ENCODE measurements at places on chromosomes 2 and 18. TPM values are rescaled to one million over a fixed set of nuclear protein-coding genes. Genes with fewer than 3 reads are reported as not detected.

REEP1 gene
- 6.9 TPM for total RNA-seq

CHRND gene
- total RNA-seq = not detected

UGGT1 gene
- 49.6 TPM for total RNA-seq

RTP5 gene
- total RNA-seq = not detected

INHBB gene
- 5.2 TPM for total RNA-seq

TANK gene
- 77.5 TPM for total RNA-seq

IGFBP5 gene
- total RNA-seq = 145 TPM

PXDN gene
- total RNA-seq = 36.3 TPM

BMP10 gene
- 0.24 TPM for total RNA-seq

ANKRD30B gene
- not detected for total RNA-seq

PLCD4 gene
- total RNA-seq = 1.1 TPM

CNTNAP5 gene
- total RNA-seq = not detected

RNF125 gene
- total RNA-seq = 8.1 TPM

IAH1 gene
- 42.6 TPM for total RNA-seq

- no peaks in the 10 kb centered on the region for H3K27me3 ChIP-seq
- no peaks in the 10 kb centered on the region for H3K4me1 ChIP-seq
- DNase-seq = no peak
Measured at GRCh38 chr2:20506201-20506685, 59.4 kb downstream of the RHOB start.

- H3K27me3 ChIP-seq = no peaks in the 10 kb centered on the region
- H3K36me3 ChIP-seq = no peaks in the 10 kb centered on the region
- DNase-seq = peak; percentile 79
- peaks cover 30% of the 10 kb centered on the region for H3K4me1 ChIP-seq
- peak overlapping the region; percentile 91 for H3K4me3 ChIP-seq
Measured at GRCh38 chr18:74290794-74291471, 830 bp downstream of the CYB5A start.

GRCh38 chr2:225434014-225434413, 34.5 kb downstream of the NYAP2 start:
- no peak overlapping the region for H3K27ac ChIP-seq
- no peaks in the 10 kb centered on the region for H3K27me3 ChIP-seq
- H3K4me1 ChIP-seq = no peaks in the 10 kb centered on the region
- H3K4me3 ChIP-seq = no peak overlapping the region
- H3K36me3 ChIP-seq = no peaks in the 10 kb centered on the region
- no peak for DNase-seq

- H3K27ac ChIP-seq = no peak overlapping the region
- no peak for DNase-seq
- H3K4me3 ChIP-seq = no peak overlapping the region
Measured at GRCh38 chr2:75688196-75688595, 22.5 kb downstream of the GCFC2 start.

GRCh38 chr2:139465789-139466188, 685.6 kb upstream of the NXPH2 start:
- no peaks in the 10 kb centered on the region for H3K27me3 ChIP-seq
- no peak overlapping the region for H3K4me3 ChIP-seq
- H3K27ac ChIP-seq = no peak overlapping the region
- DNase-seq = no peak

DNA sequence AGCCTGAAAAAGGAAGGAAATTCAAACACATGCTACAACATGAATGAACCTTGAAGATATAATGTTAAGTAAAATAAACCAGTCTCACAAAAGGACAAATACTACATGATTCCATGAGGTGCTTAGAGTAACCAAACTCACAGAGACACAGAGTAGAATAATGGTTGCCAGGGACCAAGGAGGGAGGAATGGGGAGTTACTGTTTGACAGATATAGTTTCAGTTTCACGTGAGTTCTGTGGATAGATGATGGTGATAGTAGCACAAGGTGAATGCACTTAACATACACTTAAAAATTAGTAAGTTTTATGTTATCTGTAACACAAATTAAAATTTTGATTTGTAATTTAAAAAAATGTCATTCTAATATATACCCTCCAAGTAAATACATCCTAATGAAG, 106.9 kb upstream of the ACVR1C start:
- H3K27ac ChIP-seq = no peak overlapping the region
- H3K27me3 ChIP-seq = no peaks in the 10 kb centered on the region
- peaks cover 66% of the 10 kb centered on the region for H3K36me3 ChIP-seq
- H3K4me1 ChIP-seq = no peaks in the 10 kb centered on the region

DNA sequence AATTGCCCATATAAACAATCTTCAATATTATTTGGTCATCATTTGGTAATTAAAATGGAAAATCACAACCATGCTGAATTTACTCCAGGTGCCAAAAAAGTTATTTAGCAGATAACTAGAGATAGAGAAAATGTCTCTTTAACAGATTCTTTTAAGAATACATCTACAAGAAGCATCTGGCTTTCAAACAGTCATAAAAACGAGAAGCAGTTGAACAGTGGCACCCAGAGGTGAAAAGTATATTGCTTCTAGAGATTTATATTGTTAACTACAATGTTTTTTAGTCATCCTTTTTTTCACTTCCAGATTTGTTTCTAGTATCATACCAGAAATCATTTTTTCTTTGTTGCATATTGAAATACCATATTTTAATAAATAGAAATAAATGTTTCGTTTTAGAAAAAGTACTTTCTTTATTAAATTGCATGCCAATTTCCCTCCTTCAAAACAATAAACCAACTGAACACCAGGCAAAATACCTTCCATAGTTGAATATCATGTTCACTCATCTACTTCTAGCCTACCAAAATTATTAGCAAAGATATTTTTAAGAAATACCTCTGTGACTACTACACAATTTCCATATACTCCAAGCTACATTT, 65.4 kb upstream of the HNRNPA3 start:
- H3K4me3 ChIP-seq = no peak overlapping the region
- H3K36me3 ChIP-seq = no peaks in the 10 kb centered on the region
- H3K27me3 ChIP-seq = peaks cover 20% of the 10 kb centered on the region
- H3K27ac ChIP-seq = no peak overlapping the region

GRCh38 chr18:3114451-3114850, 101.5 kb upstream of the LPIN2 start:
- no peak overlapping the region for H3K27ac ChIP-seq
- no peaks in the 10 kb centered on the region for H3K36me3 ChIP-seq
- no peak overlapping the region for H3K4me3 ChIP-seq
- H3K27me3 ChIP-seq = no peaks in the 10 kb centered on the region
- no peak for DNase-seq
- H3K4me1 ChIP-seq = peaks cover 3% of the 10 kb centered on the region

DNA sequence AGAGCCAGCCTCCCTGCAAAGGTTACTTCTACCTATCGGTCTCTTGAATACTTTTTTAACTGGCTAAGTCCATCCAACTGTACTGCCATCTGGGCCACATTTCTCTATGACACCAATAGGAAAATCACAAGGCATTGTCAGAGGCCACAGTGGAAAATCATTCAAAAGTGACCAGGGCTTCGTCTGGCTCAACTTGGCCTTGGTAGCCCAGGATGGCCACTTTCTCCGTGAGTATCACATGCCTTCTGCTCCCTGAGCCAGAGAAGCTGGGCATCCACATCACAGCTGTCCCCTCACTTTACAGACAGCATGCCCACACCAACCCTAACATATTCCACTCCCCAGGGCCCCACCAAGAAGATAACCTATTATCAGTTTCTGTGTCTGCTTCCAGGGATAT, 5.8 kb downstream of the CIB4 start:
- H3K36me3 ChIP-seq = no peaks in the 10 kb centered on the region
- H3K27ac ChIP-seq = no peak overlapping the region
- H3K27me3 ChIP-seq = no peaks in the 10 kb centered on the region
- peaks cover 12% of the 10 kb centered on the region for H3K4me1 ChIP-seq
- no peak overlapping the region for H3K4me3 ChIP-seq
- DNase-seq = no peak

GRCh38 chr2:215105607-215106354, 32.6 kb downstream of the ABCA12 start:
- no peak for DNase-seq
- H3K4me3 ChIP-seq = no peak overlapping the region
- H3K4me1 ChIP-seq = no peaks in the 10 kb centered on the region
- no peak overlapping the region for H3K27ac ChIP-seq
- H3K36me3 ChIP-seq = no peaks in the 10 kb centered on the region
- no peaks in the 10 kb centered on the region for H3K27me3 ChIP-seq

DNA sequence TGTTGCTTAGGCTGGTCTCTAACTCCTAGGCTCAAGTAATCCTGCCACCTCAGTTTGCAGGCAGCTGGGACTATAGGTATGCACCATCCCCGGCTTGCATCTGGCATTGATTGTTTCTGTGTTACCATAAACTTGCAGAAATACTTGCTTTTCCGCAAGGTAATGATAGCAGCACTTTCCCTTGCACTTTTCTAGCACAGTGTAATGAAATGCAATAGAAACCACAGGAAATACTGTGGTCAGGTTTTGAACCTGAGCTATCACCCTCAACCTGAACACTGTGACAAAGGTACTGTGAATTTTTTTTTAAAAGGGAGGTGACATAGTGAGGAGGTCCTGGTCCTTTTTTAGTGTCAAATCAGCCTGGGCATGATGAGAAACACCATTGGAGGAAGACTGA, 38.3 kb downstream of the DHRS9 start:
- no peak overlapping the region for H3K4me3 ChIP-seq
- no peak overlapping the region for H3K27ac ChIP-seq
- peaks cover 25% of the 10 kb centered on the region for H3K4me1 ChIP-seq
- no peaks in the 10 kb centered on the region for H3K36me3 ChIP-seq
- no peak for DNase-seq

DNA sequence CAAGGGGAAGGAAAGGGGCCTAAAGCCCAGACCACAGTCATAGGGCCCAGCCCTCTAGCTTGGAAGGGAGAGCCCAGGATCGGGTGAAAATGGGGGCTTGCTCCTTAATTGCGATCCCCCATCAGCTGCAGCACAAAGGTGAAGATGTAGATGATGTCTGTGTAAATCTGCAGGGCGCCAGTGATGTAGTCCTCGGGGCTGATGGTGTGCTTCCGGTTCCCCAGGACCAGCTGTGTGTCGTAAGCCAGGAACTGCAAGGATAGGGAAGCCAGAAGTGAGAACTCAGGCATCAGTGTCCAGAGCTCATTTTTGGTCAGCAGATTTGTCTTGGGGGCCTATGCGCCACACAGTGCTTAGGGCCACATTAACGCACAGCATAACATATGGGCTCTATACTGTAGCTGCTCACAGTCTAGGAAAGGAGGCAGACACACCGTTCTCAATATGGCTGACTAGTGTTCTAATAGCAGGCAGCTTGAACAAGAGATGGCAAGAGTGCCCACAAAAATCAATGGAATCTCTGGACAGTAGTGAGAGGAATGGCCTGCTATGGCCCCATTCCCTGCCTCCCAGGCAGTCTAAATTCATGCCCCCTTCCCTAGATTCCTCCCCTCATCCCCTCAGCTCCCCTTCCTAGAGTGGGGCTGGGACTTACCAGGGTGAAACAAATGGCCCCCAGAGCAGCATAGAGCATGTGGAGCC, 5.2 kb downstream of the PNKD start:
- H3K4me1 ChIP-seq = peaks cover 30% of the 10 kb centered on the region
- peak overlapping the region; percentile 4 for H3K27ac ChIP-seq
- no peak for DNase-seq

- H3K27me3 ChIP-seq = no peaks in the 10 kb centered on the region
- no peaks in the 10 kb centered on the region for H3K4me1 ChIP-seq
- no peak overlapping the region for H3K4me3 ChIP-seq
- no peak for DNase-seq
Measured at GRCh38 chr18:67815280-67815679, 298.8 kb upstream of the DSEL start.

- H3K4me1 ChIP-seq = peaks cover 14% of the 10 kb centered on the region
- H3K4me3 ChIP-seq = no peak overlapping the region
- no peaks in the 10 kb centered on the region for H3K36me3 ChIP-seq
- no peaks in the 10 kb centered on the region for H3K27me3 ChIP-seq
- H3K27ac ChIP-seq = peak overlapping the region; percentile 84
Measured at GRCh38 chr18:9673296-9674251, 34.5 kb upstream of the RAB31 start.

DNA sequence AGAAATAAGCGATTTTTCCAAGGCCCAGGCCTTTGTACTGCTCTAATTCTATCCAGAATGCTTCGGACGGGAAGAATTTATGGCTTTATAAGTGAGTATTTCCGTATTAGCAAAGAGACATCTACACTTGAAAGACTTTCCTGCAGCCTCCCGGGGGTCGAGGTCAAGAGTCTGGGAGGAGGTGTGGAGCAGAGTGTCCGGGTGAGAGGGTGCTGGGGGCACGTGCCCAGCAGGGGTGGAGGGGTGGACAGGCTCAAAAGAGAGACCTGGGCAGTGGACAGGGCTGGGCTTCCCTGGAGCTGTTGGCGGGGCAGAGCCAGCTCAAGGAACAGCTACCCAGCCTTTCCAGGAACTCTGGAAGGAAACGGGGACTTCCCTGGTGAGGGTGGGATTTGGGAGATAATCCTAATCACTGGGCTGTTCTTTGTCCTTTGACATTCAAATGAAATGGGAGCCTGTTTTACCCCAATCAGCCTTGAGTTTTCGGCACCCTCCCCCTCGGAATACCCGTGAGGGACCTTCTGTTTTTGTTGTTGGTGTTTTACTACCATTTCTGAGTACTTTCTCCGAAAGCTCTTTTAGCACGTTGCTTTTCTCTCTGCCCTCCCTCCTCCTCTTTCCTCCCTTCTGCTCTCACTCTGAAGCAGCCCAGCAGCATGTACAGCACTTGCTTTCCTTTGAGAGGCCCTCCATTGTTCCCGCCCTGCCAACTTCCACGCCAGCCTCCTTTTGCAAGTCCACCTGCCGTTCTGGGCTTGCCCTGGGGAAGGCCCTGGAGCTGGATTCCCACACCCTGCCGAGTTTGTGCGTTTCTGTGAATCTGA, 164.7 kb downstream of the AGAP1 start:
- H3K36me3 ChIP-seq = no peaks in the 10 kb centered on the region
- no peak overlapping the region for H3K4me3 ChIP-seq
- peak; percentile 69 for DNase-seq
- H3K27me3 ChIP-seq = no peaks in the 10 kb centered on the region
- peaks cover 25% of the 10 kb centered on the region for H3K4me1 ChIP-seq

DNA sequence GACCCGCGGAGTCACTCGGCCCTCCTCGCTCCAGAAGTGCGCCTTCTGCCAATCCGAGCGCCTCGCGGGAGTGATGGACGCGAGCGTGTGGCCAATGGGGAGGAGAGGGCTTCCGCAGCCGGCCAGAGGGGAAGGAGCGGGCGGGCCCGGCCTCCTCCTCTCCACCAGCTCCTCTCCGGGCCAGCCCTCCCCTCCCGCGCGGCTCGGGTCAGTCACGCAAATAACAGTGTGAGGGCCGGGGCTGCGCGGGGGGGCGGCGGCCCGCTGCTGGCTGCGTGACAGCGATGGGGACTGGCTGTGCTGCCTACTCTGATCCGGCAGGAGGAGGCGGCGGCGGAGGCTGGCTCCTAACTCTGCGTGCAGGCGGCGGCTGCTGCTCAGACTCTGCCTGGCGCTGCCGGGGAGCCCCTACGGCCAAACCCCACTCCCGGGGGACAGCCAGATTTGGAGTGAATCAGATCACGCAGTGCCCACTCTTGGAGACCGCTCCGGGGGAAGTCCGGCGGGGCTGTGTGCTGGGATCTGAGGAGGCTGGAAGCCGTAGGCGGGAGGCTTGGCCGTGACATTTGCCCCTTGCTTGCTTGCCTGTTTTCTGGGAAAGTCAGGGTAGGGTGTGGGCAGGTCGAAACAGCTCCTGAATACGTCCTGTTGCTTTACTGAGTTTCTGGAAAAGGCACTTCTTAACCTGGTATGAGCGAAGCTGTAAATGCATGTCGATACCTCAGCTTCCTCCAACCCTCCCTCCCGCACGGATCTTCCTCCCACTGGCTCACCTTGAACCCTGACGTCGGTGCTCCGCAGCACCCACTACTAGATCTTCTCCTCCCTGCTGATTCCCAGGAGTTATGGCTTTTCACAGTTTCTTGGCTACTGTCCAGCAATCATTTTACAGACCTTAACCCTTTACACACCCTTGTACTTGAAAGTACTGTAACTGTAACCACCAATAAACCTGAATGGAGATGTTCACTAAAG, 97.9 kb upstream of the SERTAD2 start:
- no peaks in the 10 kb centered on the region for H3K27me3 ChIP-seq
- no peaks in the 10 kb centered on the region for H3K36me3 ChIP-seq
- peak overlapping the region; percentile 71 for H3K4me3 ChIP-seq
- DNase-seq = peak; percentile 68
